Stimulated activated CD8-positive, alpha-beta memory T cell treated with anti-CD3 and anti-CD28 coated beads, Interleukin-4, amount 100 ng/mL, for 48 hours (primary cell): ENCODE measurements at places on chromosomes 1 and 21.
A peak's percentile ranks its signal among the peaks of the same experiment; 100 is the strongest.

- DNase-seq: no peak
Measured at GRCh38 chr1:245825128-245825901, 670.5 kb downstream of the KIF26B start.

DNA sequence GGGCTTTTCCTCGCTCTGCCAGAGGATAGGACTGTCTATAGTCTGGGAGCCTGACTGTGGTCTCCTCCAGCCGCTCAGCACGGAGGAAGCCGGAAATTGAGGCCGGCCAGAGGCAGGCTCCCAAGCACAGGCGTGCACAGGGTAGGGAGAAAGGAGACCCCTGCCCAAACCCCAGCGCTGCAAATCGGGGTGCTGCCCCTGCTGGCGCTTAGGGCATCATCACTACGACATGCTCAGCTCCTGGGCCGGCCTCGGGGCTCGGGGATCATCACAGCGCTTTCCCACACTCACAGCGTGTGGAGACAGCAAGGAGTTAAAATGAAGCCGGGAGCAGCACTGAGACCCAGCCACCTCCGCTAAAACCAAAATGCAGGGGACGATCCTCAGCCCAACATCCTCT is 62.8 kb upstream of the ARHGEF16 start:
- DNase-seq: no peak

GRCh38 chr1:169161496-169162194 is 55.2 kb downstream of the ATP1B1 start:
- DNase-seq: no peak

DNA sequence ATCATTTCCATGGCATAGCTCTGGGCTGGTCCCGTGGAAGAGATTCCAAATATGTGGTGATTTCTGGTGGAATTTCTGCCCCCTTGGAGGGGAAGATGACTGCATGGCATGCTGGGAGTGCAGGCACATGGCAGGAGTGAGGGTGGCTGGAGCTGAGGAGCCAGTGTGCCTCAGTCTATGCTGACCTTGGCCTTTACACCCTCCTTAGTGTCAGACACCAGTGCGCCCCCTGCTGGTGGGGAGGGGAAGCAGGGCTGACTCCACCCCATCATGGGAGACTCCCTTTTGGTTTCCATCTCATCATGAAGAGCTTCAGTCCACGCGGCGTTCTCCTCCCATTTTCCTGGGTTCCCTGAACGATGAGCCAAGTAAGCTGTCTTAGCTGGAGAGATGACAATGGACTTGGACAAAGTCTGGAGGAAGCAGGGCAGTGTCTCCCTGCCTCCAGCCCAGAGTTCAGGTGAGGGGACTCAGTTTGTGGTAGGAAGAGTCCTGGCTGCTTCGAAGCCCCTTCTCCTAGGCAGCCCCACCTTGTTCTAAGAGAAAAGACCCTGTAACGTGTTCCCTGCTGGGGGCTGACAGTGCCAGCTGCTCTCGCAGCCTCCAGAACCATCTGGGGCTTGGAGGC is 10.3 kb downstream of the ALX3 start:
- peak; percentile 90 for DNase-seq

- DNase-seq: no peak
Measured at GRCh38 chr1:67355745-67356424, 48.2 kb downstream of the IL12RB2 start.

DNA sequence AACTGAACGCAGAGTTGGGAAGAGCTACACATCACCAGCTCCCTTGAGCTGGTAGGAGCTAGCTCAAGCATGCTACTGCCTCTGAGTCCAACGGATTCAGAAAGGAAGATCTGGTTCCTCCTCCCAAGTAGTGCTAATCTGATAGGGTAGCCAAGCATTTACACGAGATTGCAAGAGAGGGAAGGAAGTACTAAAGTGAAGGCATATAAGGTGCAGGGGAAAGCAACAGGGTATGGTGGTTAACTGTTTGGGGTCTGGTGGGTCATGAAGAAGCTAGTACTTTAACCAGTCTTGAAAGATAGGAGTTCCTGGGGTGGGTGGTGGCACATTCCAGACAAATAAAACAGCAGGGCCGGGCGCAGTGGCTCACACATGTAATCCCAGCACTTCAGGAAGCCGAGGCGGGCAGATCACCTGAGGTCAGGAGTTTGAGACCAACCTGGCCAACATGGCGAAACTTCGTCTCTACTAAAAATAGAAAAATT is 20.2 kb upstream of the ZNF436 start:
- no peak for DNase-seq

DNA sequence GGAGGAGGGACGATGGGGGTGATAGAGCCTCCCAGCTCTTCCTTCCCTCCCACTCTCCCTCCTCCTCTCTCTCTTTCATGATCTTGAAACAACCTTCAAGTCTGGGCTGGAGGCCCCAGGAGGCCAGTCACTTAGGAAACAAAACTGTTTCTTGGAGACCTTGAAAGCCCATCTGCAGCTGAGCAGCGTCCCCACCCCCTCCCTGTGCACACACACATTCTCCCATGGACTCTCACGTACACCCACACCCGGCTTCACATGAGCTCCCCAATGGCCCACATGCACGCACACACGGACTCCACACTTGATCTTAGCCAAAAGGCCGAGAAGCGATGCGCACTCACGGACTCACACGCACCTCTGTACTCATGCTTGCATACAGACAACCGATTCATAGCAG is 3.2 kb upstream of the ATP1A2 start:
- no peak for DNase-seq
